ENCODE measurements at places on chromosomes 11 and 22.

- no peak for DNase-seq
Observed at GRCh38 chr11:134531327-134532130, 119.5 kb upstream of the B3GAT1 start.

- DNase-seq: no peak
Observed at GRCh38 chr11:30458541-30458940, 127.6 kb downstream of the MPPED2 start.

GRCh38 chr11:36053862-36054261 is 110.0 kb downstream of the LDLRAD3 start:
- no peak for DNase-seq

GRCh38 chr22:44335066-44335839 is 22.5 kb upstream of the SHISAL1 start:
- no peak for DNase-seq

- no peak for DNase-seq
Observed at GRCh38 chr11:57484141-57484710, 23.9 kb downstream of the RTN4RL2 start.

GRCh38 chr11:108137212-108137611 is 15.8 kb downstream of the ACAT1 start:
- no peak for DNase-seq

DNA sequence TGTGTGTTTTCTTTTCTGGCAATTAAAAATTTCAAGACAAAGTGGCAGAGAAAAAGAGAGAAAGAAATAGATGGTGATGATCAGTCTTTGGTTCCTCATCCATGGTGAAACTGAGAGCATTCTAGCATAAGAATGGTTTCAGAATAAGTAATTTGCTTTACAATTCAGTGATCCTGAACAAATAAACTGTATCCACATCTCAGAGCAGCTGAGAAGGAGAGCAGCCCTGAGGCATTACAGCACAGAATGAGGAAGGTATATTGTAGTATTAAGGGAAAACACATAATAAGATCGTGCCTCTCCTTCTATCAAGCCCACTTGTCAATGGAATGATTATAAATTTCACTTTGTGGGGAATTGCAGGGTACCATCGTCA is 17.4 kb downstream of the LUZP2 start:
- no peak for DNase-seq

DNA sequence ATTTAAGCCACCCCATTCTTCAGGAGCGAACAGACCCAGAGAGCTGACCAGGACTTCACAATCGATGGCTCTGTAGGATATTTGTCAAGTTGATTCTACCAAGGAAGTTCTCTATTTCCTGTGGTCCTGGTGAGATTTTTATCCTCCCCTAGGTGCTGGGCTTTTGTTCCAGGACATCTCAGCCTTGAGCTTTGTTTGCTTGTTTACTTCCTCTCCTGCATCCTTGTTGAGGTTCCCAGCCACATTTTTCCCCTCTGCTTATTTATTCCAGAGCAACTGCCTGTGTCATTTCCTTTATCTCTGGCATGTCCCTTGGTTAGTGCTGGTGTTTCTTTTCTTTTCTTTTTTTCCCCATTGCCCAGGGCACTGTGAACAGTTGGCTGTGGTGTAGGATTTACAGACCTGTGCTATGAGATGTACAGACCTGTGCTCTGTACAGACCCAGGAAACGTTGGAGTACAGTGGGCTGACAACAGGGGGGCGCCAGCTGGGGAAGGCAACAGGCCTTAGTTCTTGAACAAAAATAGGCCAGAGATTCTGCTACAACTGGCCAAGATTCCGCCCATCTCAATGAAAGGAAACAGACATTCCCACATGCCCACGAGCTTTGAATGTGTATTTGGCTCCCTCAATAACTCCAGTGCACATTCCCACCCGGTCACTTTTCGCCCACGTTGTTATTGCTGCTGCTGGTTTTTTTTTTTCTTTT is 235.9 kb upstream of the DDI1 start:
- no peak for DNase-seq

- no peak for DNase-seq
Observed at GRCh38 chr11:11313426-11313825, 39.6 kb downstream of the CSNK2A3 start.

DNA sequence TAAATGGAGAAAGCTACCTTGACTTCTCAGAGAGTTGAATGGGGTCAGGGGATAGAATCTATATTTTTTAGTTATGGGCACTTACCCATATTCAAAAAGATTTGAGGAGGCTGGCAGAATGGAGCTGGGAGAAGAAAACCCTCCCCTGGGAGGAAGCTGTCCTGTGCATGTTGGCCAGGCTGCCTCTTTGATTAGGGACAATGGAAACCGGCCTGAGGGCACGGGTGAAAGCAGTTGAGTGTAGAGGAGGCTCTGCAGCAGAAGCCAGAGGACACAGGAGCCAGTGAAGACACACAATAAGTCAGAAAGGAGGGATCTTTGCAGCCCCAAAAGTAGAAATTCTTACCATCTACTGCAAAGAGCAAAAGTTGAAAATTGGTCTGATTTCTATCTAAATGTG is 66.6 kb upstream of the B3GAT1 start:
- DNase-seq: no peak

All from stimulated activated CD8-positive, alpha-beta memory T cell treated with anti-CD3 and anti-CD28 coated beads, Interleukin-15, amount 100 ng/mL, for 48 hours (primary cell).